ENCODE measurements at places on chromosomes 12 and 14.

DNA sequence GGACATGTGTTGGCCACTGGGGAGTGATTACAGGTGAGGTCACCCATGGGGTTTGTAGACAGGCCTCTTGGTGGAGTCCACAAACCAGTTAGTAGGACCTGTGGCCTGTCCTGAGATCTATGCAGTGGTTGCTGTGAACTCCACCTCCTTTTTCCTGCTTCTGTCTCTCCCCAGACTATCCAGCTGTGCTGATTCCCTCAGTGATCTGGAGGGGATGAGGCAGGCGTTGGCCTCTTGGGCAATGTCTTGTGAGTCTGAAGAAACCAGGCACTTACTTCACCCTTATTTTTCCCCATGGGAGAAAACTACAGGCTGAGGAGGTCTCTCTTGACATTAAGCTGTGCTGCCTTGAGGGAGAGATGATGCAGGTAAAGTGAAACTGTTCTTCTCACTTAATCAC lies 257.2 kb upstream of the PRICKLE1 start:
- no peak for DNase-seq

DNA sequence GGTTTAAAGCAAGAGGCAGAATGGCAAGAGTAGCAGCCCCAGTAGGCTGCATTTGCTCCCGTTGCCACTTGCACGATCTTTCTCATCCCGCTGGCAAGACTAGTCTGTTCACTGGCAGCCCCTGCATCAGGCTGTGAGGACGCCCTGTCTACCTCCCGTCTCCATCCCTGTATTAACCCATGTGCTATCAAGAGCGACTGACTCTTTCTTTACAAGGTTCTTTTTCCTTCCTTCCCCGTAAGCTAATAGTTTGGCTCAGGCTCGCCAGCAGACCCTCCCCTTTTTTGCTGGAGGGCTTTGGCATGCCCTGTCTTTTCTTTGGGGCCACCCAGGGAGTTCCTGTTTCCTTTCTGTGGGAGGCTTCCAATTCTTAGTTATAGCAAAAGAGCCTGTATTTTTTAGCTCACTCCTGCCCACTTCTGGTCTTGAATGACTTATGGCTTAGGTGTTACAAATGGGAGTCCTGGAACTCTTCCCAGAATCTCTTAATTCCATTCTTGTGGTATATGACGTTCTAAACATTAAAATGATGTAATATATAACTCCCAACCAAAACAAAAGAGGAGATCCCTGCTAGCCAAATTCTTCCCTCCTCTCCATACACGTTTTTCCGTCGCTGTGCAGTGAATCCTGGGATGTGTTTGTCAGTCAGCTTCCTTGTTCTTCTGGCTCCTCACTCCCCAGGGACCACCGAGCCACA lies 149.0 kb downstream of the PRKCH start:
- peak; percentile 48 for DNase-seq

DNA sequence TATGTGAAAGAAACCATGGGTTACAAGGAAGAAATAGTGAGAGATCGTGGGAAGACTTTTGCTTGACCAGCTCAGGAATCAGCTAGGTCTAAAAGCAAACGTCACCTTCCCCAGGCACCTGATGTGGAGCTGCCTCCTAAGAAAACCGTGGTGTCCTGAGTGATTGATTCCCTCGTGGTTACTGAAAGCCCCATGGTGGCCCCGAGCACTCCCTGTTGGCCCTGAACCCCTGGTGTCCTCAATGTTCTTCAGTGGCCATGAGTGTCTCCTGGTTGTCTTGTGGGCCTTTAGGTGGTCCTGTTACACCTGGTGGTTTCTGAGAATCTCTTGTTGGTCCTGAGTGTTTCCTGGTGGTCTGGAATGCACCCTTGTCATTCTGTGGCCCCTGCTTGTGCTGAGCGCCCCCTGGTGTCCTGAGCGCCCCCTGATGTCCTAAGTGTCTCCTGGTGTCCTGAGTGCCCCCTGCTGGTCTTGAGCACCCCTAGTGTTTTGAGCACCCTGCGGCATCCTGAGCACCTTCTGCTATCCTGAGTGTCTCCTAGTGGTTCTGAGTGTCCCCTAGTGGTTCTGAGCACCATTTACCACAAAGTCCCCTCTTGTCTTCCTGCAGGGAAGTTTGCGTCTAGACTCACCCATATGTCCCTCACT lies 518.7 kb downstream of the TMEM121 start:
- no peak for DNase-seq

DNA sequence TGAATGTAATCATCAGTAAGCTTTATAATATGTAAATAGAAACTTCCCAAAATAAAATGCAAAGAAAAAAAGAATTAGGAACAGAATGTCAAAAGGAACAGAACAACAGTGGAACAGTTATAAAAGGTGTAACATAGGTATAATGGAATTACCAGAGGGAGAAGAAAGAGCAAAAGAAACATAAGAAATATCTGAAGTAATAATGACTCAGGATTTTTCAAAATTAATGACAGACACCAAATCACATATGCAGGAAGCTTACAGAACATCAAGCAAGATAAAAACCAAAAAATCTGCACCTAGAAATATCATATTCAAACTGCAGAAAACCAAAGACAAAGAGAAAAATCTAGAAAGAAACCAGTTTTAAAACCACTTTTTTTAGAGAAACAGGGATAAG lies 36.1 kb downstream of the TMEM116 start:
- no peak for DNase-seq

DNA sequence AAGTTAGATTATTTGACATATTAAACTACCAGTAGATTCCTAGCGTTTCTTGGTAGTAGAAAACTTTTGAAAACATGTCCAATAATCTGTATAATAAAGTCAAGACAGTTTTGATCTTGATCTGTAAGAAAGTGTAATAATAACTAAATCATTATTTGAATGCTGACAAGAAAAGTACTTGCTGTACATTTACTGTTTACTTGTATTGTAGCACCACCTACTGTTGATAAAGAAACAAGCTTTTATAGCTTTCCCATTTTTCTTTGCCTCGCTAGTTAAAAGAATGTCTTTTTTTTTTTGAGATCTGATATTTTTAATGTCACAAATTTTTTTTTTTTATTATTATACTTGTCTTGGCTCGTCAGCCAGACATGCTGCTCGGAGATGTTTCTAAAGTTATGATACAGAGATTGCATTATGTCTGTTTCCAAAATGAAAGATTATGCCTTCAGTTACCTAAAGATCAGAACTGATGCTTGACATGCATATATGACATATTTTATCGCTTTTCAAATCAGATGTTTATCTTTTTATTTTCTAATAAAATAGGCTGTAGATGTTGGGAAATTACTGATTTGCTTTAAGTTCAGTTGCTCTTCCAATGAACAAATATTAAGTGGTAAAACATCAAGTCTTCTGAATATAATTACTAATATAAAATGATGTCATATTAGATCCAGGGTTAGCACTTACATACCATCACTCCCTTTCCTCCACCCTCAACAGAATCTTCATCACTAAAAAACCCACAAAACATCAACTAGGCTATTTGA lies 140.5 kb downstream of the AKAP6 start:
- no peak for DNase-seq

- DNase-seq = no peak
These were observed 334.1 kb upstream of the RGS6 start for GRCh38 chr14:71597955-71598660.

DNA sequence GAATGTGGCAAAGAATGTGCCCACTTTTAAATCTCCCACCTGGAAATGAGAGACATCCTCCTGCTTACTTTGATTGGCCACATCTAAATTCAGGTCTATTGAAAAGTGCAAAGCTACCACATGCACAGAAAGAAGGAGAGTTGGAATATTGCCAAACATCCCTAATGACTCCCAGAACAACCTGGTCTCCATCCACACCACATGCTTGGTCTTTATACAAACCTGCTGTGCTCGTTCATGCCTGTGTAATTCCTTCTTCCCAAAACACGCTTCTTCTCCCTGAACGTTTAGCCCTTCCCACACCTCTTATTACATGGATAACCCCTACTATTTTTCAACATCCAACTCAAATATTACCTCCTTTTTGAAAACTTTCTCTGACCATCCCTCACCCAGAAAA lies 66.2 kb upstream of the BCL2L14 start:
- DNase-seq = no peak

DNA sequence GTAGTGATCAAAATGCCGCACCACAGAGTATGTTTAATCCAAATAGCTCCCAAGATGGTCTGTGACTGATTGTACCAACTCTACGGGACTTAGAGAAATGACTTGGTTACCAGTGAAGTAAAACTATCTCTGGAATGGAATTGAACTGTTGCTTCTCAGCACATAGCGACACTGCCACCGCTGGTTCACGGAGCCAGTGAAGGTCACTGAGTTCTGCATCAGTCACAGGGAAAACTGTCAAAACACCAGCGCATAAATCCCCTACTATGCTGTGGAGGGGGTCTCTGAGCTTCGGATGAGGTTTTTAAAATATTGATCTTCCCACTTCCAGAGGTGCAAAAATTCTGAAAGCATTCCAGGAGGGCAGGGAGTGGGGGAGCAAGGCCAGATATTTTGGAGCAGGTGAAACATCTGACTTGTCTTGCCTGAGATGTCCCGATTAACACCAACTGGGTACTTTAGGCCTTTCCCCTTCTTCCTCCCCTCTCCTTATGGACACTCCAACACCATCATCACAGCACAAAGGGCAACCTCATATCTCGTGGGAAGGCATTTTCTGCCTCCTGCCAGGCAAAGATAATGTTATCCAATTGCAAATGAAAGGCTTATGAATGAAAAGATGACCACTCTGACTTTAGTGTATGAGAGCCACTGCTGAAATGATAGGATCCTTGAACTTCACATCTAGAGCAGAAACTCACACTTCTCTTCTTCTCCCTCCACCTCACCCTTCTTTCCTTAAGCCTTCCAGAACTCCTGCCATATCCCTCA lies 2.0 kb upstream of the PLXNC1 start:
- no peak for DNase-seq

- DNase-seq = peak; percentile 26
These were observed 1.1 kb downstream of the SCN8A start for GRCh38 chr12:51592034-51592705.

- no peak for DNase-seq
These were observed 461.0 kb downstream of the ADAMTS20 start for GRCh38 chr12:43090981-43091380.

GRCh38 chr14:90815822-90816662 lies at the start of gene TTC7B:
TTC7B (minus strand) TSS chr14:90816430; CDS start chr14:90816295, 135 bp downstream.
- peak; percentile 64 for DNase-seq

GRCh38 chr12:87924149-87924548 lies 105.1 kb downstream of the C12orf50 start:
- DNase-seq = no peak

DNA sequence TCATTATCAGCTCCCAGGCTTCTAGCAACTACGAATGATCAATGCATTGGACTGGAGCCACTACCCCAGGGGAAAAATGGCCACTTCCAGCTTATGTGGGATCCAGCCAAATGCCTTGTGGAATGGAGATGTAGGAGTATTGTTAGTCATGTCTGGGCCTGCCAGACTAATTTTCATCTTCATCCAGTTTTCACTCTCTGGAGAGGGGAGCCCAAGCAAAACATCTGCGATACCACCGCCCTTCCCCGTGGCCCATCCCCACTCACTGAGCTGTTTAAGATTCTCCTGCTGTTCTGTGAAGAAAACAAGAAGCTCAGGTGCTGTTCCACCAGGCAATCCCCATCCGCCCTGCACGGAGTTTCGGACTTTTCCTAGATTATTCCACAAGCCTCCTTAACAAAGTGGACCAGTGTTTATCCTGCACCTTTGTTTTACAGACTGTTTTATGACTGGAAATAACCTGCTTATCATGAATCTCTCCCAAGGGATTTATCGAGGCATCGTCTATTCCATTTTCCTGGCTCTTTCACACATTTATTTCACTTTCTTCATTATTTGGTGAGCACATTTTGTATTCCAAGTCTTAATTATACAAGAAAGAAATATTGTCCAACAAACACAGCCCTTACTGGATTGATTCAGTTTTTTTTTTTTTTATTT lies 35.5 kb upstream of the MAX start:
- DNase-seq = no peak

GRCh38 chr12:48032597-48032996 lies 28.3 kb upstream of the COL2A1 start:
- DNase-seq = no peak

- DNase-seq = no peak
These were observed 123.1 kb downstream of the SRGAP1 start for GRCh38 chr12:63967358-63968145.

DNA sequence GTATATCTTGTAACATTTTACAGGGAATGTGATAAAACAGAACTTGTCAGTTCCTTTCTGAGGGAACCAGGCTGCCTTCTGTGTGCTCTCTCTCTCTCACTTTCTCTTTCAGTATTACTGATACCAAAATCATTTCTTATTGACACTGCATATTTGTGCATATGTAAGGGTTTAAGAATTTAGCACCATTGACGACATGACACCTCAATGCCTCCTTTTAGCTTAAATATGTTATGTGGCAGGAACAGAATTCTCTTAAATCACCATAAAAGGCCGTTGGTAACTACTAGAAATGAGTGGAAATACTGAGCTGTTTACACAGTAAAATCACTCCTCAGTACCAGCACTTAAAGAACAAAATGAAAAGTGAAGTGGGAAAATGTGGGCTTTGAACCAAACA lies 457.7 kb upstream of the SYT1 start:
- no peak for DNase-seq

DNA sequence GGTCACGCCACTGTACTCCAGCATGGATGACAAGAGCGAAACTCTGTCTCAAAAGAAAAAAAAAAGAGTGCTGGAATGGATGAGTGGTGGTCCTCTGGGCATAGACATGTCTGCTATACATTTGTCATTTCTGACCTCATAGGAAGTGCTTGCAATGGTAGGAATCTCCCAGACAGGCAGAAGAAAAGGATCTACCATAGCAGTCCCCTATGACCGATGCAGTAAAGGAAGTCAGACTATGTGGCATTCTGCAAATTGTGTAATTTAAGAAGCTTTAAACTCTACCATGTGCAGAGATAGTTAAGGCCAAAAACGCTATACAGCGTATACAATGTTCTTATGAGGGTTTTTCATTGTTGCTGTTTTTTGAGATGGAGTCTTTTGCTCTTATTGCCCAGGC lies 24.7 kb upstream of the RAP1B start:
- no peak for DNase-seq

DNA sequence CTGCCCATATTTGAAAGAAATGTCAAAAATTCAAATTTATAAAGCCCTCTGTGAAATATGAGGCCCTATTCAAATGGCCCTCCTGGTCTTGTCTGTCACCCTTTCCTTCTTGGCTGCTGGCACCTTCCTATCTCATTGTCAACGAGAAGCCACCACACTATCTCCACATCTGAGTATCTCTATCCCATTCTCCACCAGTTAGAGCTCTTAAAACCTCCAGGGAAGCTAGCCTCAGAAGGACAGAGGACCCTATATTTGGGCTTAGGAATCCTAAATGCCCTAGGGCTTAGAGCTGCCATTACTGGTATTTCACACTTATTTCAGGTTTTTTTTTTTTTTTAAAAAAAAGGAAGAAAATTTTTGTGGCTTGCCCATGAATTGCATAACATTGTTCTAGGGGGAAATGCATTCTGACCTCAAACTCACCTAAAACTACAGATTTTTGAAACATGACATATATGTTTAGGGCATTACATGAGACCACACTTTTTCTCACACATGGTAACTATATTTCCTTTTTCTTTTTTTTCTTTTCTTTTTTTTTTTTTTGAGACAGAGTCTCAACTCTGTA lies 25.0 kb downstream of the SLC25A21 start:
- DNase-seq = no peak

- peak; percentile 44 for DNase-seq
These were observed 169.0 kb downstream of the PRIMA1 start for GRCh38 chr14:93619176-93619793.

Data from WTC11 (cell line).